CD4-positive, alpha-beta T cell treated with Interleukin-15 for 4 hours (primary cell): ENCODE measurements at places on chromosomes 16 and 17.

GRCh38 chr16:55821210-55821609 lies 11.7 kb downstream of the CES1 start:
- DNase-seq, result no peak

- DNase-seq, result no peak
Measured at GRCh38 chr16:83831456-83831987, 23.7 kb downstream of the HSBP1 start.

GRCh38 chr17:8619294-8619693 lies 11.2 kb downstream of the MYH10 start:
- DNase-seq, result no peak

DNA sequence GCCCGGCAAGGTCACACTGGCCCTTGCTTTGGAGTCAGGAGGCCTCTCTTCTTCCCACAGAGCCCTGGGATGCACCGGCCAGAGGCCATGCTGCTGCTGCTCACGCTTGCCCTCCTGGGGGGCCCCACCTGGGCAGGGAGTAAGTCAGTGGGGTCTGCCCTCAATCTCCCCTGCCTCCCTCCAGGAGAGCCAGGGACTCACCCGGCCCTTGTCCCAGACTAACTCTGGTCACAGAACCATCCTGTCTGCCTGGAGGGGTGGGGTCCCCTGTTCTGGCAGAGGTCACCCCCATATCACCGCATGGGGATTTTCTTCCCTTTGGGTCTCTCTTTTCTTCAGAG lies 222 bp downstream of the ZG16B start:
- DNase-seq, result no peak

- no peak for DNase-seq
Measured at GRCh38 chr17:44840274-44840673, 7.4 kb upstream of the HIGD1B start.

DNA sequence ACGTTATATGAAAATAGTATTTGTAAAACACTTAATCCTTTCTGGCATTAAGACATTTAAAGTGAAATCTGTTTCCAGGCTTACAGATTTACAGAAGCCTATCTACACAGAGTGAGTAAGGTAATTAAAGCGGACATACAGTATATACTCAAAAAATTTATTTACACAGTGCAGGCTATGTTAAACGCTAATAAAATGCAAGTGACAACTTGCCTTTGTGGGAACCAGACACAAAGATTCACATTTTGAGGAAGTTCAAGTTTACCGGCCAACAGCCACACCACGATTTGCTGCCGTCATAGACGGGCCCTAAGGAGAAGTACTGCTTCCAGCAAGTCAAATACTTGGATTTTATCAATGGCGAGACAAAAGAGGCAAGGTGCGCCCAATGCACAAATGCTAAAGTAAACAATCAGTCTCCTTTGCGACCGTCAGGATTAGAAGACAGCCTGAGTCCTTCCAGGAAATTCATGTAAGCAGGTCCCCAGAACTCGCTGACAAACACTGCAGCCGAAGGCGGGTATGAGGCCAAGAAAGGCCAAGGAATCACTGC lies 801 bp downstream of the VPS35 start:
- DNase-seq, result peak; percentile 76

- DNase-seq, result no peak
Measured at GRCh38 chr16:4612474-4612931, 2.2 kb downstream of the UBALD1 start.
